ENCODE measurements at places on chromosomes 11 and 22. TPM values are rescaled to one million over a fixed set of nuclear protein-coding genes. Genes with fewer than 3 reads are reported as not detected.

Gene PARVG
- total RNA-seq = 1.1 TPM

DNA sequence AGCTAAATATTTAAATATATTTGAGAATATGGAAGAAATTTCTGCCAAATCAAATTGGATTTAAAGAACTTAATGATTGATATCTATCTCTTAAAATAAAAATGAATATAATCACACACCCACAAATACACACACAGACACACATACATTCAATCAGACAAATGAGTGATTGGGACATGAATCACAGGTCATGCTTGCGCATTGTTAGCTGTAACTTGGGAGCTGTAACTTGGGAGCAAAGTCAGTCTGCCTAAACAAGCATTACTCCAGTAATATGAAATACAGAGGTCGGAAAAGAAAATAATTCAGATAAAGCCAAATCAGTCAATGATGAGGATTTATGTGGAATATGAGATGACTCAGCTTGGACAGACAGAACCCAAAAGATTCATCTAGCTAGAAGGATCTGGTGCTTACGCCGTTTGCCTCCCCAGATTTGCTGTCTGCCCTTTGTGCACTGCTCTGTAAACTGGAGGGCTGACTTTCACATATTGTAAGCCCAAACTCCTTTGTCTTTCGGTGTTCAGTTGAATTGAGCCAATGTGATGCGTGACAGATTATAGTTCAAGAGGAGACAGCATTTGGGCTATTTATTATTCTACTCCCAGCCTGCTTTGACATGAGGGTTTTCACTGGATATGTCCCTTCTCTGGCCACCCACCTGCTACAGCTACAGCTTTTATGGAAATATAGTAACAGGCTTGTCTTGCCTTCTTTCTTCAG lies 1.6 kb downstream of the OR56B1 start:
- no peak for DNase-seq

Gene SLC22A25
- total RNA-seq = not detected

GRCh38 chr11:79691445-79691844 lies 250.6 kb upstream of the TENM4 start:
- no peak for DNase-seq

DNA sequence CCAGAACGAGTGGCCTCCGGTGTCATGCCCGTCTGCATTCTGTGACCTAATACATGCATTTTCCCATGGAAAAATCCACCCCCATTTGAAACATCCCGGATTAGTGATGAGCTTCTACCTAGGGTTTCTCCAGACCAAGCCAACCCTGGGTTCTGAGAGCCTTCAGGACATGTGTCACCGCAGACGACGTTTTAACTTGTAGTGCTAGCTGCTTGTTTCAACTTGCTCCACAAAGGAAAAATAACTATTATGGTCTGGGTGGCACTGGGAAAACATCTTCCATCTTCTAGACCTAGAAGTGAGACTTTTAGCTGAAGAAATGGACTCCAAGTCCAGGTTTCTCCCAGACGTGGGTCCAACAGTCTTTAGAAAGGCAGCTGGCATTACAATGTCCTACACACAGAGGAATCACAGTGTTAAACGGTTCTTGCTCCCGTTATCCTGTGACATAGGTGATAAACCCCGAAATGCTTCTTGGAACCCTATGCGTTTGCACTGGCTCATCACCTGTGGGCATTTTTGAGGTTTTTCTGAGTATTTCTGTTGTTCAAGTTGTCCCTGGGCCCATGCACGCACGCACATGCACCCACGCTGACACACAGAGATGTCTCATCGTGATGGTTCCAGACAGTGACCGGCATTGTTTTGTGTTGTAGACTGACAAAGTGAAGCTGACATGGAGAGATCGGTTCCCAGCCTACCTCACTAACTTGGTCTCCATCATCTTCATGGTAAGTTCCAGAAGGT lies 46.6 kb upstream of the FADD start:
- DNase-seq = peak; percentile 61

DNA sequence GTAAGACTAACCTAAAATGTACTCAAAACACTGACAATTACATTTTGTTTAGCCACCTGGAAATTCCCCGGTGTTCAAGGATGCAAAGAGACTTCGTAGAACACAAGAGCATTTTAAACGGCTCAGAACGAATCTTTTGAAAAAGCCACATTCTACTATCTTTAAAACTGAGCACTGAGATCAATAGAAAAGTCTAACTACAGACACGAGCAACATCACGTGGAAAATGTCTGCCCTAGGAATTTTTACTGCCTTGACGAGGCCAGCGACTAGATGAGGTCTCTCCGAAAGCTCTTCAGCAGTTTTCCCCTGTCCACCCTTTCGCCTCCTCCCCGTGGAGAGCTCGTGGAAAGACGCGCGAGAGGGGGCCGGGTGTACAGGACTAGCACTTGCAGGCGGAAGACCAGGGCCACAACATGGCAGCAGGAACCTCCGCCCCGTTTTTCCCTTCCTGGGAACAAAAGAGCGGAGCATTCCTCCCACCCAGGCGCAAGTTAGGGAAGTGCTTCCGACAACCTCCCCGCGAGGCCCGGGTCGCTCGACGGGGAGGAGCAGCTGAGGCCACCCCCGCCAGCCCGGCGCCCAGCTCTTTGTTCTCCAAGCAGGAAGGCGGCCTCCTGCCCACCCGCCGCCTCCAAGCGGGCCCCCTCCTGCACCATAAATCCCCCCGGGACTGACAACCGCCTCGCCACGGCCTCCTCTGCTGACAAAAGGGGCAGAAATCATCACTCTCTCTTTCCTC lies 1.1 kb downstream of the EIF4G2 start:
- DNase-seq = no peak

DNA sequence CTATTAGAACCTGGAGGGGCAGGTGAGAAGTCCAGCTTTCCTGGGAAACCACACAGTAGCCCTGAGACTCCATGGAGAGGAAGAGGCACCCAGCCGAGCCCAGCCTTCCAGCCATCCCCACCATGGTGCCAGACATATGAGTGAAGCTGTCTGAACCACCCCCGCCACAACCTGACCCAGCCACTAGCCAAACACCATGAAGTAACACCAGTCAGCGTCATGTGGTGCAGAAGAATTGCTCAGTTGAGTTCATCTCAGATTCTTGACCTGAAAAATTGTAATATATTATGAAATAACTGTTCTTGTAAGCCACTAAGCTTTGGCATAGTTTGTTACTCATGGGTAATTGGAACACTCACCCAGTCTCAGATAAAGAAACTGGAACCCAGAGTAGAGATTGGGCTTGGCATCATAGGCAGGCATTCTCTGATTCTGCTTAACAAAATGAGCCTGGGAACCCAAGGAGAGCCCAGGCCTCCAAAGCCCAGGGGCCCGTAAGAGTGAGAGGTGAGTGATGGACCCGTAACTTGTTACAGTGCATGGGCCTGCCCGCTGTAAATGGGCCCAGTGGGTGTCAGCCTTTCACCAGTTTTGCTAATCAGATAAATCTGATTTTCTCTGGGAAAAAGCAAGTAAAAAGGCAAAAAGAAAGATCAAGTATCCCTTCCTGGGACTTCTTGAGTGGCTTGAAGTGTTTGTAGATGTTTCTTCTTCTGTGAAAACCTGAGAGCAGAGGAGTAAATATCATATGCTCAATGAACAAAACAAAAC lies 305.5 kb downstream of the DDX10 start:
- DNase-seq = no peak

DNA sequence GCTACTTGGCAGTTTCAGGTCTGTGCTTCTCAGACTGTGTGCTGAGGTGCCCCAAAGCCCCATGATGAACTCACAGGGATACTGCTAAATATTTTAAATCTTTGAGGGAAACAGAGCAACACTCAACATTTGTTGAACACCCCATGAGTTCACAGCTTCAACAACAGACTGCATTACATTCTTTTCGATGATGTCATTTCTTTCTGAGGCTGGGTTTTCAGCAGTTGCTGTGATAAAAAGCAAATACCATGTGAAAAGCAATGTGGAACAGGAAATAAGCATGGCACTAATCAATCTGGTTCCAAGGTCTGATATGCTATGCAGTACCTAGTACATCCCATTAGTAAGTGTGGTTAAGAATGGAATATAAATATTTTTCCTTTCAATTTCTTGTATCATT lies 82.7 kb downstream of the RPL27A start:
- peak; percentile 83 for DNase-seq

GRCh38 chr11:76885390-76886097 lies 24.8 kb downstream of the ACER3 start:
- peak; percentile 10 for DNase-seq

Gene SYT12
- 4.1 TPM for total RNA-seq

DNA sequence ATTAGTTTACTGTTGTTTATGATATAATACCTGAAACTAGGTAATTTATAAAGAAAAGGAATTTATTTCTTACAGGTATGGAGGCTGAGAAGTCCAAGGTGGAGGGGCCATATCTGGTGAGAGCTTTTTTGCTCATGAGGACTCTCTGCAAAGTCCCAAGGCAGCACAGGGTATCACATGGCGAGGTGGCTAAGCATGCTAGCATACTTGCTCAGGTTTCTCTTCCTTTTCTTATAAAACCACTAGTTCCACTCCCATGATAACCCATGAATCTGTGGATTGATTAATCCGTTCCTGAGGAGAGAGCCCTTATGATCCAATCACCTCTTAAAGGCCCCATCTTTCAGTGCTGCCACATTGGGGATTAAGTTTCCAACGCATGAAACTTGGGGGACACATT lies 82.7 kb downstream of the PHF21A start:
- DNase-seq = no peak

Gene PAX6
- under 0.01 TPM for total RNA-seq

Gene SCGB1D2
- not detected for total RNA-seq

Gene RTL10
- 11.9 TPM for total RNA-seq

Gene TRIM6
- total RNA-seq = 3.6 TPM

DNA sequence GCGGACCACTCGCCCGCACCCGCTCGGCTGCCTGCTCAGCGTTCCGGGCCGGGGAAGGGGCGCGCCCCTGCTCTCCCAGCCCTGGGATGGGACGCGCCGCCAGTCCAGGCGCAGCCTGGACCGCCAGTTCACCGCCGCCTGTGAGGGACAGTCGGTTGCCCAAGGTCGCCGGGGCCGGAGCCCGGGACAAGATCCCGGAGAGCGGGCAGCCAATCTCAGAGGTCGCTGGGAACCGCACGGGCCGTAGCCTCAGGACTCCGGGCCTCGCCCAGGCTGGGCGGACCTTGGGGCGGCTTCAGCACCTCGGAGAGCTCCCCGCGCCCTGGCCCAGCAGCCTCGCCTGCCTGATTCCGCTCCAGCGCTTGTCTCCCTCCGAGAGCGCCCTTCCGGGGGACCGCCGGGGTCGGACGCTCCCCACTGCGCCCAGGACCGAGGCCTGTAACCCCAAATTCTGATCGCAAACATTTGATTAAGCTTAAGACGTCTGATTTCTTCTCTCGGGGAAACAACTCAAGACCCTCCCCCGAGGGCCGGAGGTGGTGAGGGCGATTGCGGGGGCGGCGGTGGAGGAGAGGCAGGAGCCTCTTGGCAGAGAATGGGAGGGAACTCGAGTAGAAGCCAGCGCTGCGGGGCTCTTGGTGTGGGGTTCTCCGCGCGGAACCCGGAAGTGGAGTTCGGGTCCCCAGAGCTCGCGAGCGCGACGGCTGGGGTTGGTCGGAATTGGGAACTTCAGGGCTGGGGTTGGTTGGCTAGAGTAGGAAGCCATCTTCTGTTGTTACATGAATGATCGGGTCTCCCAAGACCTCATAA lies 1.1 kb upstream of the CHRM4 start:
- peak; percentile 100 for DNase-seq

GRCh38 chr22:23158516-23159290 lies 13.4 kb downstream of the RAB36 start:
- DNase-seq = no peak

- DNase-seq = no peak
These were observed 18.6 kb downstream of the TREH start for GRCh38 chr11:118660681-118661424.

DNA sequence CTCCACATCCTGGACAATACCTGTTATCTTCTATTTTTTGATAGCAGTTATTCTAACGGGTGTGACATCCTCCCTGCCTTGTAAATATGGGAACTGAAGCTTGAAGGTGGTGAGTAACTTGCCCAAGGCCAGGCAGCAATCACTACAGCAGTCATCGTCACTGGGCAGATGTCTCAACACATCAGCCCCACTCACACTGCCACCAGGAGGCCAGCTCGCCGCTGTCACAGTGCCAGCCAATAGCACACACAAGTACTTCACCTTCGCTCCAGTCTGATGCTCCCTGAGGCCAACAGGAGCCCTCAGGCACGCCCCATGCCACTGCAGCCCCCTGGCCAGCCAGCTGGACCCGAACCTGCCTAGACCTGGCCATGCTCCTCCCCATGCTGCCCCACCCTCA lies 4.9 kb upstream of the TTLL1 start:
- peak; percentile 72 for DNase-seq

Gene CBLIF
- not detected for total RNA-seq

GRCh38 chr11:10426475-10426874 lies 28.6 kb upstream of the AMPD3 start:
- DNase-seq = no peak

Gene ZW10
- total RNA-seq = 17.7 TPM

GRCh38 chr11:134164490-134165370 lies 59.0 kb downstream of the NCAPD3 start:
- DNase-seq = no peak

DNA sequence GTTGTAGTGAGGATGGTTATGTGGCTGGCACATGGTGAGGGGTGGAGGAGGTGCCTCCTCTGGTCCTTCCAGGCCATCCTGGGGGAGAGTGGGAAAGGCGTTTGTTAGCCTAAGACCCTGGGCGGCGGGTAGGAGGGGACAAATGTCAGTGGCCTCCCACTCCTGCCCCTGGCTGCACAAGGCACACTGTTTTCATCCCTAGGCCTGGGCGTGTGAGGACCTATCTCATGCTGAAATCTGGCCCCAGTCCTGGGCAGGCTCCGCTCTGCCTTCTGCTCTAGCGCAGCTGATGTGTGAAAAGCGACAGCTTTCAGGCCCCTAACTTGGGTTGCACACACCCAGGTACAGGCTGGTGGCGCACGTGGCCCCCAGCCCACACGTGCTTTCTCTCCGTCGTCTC lies 32.1 kb downstream of the DAGLA start:
- DNase-seq = no peak

Gene SOX10
- not detected for total RNA-seq

DNA sequence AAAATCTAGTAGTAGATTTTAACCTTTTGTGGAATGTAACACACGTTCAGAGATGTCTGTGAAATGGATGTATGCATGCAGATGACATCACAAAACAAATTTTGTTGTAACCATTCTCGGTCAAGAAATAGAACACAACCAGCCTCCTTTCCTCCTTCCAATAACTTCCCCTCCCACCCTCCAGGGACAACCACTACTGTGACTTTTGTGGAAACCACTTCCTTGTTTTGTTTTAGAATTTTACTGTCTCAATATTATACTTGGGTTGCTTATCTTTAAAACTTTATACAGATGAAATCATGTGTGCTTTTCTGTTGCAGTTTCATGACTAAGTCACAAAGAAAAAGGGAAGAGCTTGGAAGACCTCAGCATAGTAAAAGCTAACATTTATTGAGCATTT lies 189.4 kb upstream of the NCAM1 start:
- DNase-seq = no peak

DNA sequence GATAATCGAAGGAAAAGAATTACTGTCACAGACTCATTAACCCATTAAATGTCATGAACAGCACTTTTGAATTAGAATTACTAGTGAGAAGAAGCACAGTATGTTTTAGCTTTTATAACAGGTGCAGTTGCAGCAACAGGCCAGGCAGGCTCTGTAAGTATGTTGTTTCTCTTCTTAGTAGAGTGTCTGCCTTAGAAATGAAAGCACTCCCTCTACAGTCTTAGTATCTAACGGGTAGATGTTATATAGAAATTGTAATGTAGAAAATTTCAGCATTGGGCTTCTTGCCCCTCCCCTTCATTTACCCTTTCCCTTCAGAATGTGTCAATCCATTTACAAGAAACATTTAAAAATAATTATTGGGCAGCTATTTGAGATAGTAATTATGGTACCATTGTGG lies 87.4 kb downstream of the HIPK3 start:
- DNase-seq = no peak
